ENCODE measurements at places on chromosomes 3 and 15.

GRCh38 chr3:45105855-45106671, 40.1 kb downstream of the CDCP1 start:
- DNase-seq, result peak; percentile 61

- DNase-seq, result no peak
These were observed 253.1 kb downstream of the RBMS3 start for GRCh38 chr3:29534006-29534405.

DNA sequence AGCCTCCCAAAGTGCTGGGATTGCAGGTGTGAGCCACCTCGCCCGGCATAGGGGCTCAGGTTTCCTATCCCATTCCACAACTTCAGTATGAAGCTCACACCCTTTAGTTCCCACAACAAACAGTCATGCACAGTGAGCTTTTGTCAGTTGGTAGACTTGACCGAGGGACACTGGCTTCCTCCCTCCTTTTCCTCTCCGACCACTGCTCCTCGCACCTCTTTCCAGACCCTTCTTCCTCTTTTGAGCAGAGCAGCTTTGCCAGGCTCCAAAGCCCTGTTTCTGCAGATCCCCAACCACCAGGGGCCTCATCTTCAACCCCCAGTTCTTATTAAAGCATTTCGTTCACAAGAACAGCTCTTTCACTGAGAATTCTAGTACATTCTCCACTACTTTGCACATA, 12.7 kb upstream of the CILP start:
- DNase-seq, result no peak

DNA sequence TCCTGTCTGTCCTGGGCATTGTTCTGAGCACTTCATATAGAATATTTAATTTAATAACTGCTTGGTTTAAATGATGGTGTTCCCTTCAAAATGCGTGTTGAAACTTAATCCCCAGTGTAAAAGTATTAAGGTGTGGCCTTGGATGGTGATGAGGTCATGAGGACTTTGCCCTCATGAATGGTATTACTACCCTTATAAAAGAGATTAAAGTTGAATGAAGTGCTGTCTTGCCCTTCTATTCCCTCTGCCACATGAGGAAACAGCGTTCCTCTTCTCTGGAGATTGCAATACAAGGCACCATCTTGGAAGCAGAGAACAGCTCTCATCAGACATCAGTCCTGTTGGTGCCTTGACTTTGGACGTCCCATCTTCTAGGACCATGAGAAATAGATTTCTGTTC, 374.4 kb downstream of the PTPRG start:
- no peak for DNase-seq

DNA sequence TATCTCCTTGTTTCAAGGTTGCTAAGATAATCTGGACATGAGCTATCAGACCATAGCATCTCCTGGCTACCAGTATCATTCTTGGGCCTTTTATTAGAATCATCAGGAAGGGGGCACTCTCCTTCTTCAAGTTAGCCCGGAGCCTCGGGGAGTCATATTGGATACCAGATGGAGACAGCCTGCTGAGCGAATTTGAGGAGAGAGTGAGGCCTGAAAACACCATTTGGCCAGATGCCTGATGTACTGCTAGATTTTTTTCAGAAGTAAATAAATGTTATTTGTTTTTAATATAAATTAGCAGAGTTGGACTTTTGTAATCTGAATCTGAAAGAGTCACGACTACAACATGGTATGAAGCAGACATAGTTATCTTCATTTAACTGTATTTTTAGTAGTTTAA, 848.6 kb downstream of the IGSF11 start:
- DNase-seq, result no peak

DNA sequence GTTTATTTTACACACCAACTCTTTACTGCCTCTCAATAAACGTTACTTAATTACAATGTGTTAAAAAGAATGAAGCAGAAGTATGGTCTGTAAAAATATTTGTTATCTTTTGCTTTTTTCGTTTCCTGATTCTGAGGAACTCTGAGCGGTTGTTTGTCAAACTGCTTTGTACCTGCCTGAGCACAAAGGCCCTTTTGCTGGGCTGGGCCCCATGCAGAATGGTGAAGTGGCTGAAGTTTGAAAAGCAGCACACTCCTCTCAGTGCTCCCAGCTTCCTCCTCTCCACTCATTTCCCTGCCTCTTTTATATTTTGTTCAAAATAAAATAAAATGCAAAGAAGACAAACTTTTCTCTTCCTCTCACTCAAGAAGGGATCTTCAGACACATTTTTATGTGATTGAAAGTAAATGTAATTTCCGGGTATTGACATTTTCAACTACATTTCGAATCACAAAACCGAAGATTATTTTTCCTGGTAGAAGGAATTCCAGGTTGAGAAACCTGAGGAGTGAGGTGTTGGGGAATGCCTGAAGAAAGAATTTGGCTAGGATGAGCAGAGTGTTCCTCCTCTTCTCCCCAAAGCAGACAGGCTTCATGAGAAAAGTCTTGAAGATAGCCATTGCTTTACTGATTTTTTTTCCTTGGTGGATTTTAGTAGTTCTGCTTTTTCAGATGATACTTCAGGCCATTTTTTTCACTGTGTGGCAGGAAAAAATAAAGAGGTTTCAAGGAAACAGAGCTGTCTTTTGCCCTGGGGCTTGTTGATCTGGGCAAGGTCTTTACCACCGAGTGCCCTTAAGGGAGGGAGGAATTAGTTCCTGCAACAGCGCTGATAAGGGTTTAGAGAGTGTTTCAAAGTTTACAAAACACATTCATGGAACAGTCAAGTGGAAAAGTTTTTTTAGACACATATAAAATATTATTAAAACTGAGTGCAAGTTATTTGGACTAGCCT, 229.8 kb downstream of the NFKBIZ start:
- DNase-seq, result no peak

DNA sequence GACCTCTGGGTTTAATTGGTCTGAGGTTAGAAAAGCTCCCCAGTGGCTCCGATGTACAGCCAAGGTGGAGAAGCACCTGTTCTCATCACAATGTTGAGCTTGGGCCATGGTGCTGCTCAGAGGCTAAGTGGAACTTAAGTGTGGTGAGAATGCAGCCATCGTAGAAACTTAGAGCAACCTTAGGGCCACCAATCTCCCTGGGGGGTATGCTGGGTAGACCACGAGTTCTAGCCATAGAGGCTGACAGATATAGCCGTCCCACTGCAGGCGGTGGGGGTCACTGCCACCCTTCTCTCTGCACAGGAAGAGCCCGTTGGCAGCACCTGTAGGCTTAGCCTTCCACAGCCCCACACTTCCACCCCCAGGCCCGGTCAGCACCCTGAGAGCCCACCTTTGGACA, 38.0 kb downstream of the MGLL start:
- no peak for DNase-seq

DNA sequence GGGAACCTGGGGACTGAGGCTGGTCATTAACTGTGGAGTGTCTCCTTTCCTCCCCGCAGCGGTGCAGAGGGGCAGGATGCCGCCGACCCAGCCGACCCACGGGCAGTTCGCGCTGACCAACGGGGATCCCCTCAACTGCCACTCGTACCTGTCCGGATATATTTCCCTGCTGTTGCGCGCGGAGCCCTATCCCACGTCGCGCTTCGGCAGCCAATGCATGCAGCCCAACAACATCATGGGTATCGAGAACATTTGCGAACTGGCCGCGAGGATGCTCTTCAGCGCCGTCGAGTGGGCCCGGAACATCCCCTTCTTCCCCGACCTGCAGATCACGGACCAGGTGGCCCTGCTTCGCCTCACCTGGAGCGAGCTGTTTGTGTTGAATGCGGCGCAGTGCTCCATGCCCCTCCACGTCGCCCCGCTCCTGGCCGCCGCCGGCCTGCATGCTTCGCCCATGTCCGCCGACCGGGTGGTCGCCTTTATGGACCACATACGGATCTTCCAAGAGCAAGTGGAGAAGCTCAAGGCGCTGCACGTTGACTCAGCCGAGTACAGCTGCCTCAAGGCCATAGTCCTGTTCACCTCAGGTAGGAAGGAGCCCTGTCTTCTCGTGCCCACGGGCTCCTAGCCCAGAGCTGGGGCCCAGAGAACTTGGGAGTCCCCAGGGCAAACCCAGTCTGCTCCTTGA, 3.7 kb downstream of the NR2F2 start:
- no peak for DNase-seq

- DNase-seq, result no peak
These were observed 57.8 kb upstream of the SUCLG2 start for GRCh38 chr3:67712259-67712658.

DNA sequence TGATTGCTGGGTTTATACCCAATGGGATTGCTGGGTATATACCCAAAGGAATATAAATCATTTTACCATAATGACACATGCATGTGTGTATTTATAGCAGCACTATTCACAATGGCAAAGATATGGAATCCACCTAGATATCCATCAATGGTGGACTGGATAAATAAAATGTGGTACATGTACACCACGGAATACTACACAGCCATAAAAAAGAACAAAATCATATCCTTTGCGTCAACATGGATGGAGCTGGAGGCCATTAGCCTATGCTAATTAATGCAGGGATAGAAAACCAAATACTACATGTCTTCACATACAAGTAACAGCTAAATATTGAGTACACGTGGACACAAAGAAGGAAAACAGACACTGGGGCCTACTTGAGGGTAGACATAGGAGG, 22.6 kb downstream of the MNS1 start:
- DNase-seq, result no peak

DNA sequence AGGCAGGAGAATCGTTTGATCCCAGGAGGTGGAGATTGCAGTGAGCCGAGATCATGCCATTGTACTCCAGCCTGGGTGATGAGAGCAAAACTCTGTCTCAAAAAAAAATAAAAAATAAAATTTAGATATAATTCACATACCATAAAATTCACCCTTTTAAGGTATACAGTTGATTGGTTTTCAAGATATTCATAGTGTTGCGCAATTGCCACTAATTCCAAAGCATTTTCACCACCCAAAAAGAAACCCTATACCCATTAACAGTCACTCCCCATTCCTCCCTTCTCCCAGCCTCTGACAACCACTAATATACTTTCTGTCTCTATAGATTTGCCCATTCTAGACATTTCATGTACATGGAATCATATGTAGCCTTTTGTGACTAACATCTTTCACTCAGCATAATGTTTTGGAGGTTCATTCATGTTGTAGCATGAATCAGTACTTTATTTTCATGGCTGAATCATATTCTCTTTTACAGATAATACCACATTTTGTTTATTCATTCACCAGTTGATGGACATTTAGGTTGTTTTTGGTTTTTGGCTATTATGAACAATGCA, 116.7 kb downstream of the RASA2 start:
- DNase-seq, result no peak

DNA sequence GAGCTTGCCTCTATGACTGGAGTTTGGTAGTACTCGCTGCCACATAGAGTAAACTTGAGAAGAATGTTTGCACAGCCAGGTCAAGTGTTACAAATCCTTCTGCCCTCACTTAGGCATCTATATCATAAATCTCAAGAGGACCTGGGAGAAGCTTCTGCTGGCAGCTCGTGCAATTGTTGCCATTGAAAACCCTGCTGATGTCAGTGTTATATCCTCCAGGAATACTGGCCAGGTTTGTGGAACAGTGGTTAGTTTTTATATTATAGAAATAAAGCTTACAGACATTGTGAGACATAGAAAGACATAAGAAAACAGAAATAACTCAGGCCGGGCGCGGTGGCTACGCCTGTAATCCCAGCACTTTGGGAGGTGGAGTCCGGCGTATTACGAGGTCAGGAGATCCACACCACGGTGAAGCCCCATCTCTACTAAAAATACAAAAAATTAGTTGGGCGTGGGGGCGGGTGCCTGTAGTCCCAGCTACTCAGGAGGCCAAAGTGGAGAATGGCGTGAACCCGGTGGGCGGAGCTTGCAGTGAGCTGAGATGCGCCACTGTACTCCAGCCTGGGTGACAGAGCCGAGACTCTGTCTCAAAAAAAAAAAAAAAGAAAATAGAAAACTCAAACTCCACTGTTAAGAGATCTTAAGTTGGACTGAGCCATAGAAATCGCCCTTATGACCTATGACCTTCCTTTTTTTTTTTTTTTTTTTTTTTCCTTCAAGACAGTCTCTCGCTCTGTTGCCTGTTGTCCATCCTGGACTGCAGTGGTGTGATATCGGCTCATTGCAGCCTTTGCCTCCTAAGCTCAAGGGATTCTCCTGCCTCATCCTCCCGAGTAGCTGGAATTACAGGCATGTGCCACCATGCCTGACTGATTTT, 2.2 kb downstream of the RPSA start:
- DNase-seq, result peak; percentile 55

- DNase-seq, result no peak
These were observed 76.1 kb downstream of the ABHD5 start for GRCh38 chr3:43766672-43767465.

DNA sequence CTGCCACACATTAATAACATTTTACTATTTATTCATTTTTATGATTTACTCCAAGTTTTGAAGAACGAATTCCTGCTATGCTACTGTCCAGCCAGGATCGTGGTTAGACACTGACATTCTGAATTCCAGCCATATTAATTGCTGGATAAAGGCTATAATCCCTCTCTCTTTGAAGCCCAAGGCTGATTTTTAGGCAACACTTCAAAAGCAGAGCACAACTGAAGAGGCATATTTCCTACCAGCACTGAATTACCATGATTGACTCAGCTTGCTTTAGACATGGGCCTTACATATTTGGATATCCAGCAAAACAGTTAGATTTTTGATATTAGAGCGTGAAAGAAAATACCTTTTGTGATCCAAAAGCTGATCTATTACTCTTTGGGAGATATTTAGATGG, 205.0 kb downstream of the ZIC1 start:
- no peak for DNase-seq

GRCh38 chr3:86175051-86175536, 815.9 kb downstream of the VGLL3 start:
- DNase-seq, result no peak

DNA sequence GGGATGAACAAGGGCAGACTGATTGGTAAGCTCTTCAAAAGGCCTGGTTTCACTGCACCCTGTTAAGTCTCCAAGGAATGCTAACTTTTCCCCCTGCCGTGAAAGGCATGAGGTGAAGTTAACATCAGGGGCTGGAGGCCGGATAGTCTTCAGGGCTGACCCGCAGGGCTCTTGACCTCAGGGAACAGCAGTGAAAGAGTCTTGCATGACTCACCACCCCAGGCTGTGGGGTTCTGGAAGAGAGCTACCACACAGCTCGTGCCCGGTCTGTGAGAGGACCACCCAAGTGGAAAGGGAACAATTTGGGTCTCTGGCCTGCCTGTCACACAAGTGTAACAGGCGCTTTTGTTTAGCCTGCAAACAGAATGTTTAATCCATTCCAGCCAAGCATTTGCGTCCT, 504.9 kb downstream of the EDEM1 start:
- no peak for DNase-seq

GRCh38 chr15:25208735-25209134, 230.1 kb downstream of the UBE3A start:
- no peak for DNase-seq

DNA sequence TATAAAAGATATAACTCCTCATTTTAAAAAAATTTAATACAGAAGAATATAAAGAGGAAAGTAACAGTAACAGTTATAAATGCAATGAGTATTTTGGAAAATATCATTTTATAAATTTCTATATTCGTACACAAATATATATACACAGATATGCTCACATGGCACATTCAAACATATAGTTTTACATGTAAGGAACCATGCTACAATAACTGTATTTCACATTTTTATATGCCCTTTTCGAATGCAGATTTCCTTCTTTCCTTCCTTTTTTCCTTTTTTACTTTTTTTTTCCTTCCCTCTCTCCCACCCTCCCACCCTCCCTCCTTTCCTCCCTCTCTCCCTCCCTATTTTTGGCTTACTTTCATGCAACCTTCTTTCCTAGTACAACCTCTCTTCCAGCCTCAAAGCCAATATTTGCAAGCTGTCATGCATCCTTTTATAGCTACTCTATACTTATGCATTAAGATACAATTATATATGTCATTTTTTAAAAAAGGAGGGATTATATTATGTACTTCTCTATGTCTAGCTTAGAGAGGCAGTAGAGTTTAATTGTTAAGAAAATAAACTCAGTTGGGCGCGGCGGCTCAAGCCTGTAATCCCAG, 830.5 kb downstream of the IGSF11 start:
- DNase-seq, result no peak

Measured in stimulated activated CD4-positive, alpha-beta T cell treated with anti-CD3 and anti-CD28 coated beads, Interleukin-2, amount 100 ng/mL, for 48 hours (primary cell).